SK-N-DZ (cell line): ENCODE measurements at places on chromosomes 3 and 15.

GRCh38 chr3:122502139-122502538, 12.6 kb downstream of the KPNA1 start:
- no peak for DNase-seq

DNA sequence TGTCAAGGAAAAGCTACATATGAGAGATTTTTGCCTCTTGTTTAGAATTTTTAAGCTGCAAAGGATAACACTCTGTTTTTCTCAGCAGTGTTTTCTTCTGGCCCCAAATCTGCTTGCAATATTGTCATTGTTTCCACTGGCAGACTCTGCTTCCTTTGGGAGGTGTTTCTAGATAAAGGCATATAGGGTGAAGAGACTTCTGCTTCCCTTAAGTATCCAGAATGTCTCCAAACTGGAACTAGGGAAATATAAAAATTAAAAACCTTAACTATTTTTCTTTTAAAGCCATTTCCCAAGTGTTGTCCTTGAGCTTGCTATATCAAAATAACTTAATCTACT, 225.8 kb downstream of the CGGBP1 start:
- DNase-seq = no peak

DNA sequence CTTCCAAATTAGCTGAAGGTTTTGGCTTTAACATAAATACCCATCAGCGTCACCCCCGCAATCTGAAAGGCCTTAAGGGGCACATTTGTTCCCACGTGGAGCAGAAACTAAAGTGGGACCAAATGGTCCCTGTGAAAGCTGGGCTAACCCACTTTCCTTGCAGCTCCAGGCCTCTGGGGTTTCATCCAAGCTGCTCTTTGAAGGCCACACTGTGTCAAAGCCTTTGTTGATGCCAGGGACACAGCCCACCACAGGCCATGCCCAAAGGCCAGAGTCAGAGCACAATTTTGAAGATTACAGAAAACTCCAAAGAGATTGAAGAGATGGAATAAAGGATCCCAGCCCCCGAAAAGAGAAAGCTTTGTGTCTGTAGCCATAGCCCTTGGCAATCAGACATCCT, 2.7 kb upstream of the ADPGK start:
- DNase-seq = no peak

GRCh38 chr3:10364806-10365205, 43.9 kb upstream of the SEC13 start:
- no peak for DNase-seq

DNA sequence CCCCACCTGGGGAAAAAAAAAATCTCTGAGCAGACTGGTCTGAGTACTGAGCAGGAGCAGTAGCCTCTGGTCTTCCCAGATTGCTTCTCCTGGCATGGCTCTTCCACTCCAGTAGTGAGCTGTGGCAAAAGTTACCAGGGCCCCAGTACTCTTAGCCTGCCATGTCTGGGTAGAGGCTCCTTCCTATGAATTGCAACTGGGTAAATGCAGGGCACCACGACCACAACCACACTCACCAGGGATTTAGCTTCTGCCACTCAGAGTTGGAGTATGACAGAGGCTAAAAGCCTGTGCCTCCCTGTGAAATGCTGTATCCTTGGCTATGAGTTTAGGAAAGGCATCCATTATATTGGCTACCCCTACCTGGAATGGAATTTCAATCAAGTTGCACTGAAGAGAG, 67.9 kb upstream of the CCDC54 start:
- no peak for DNase-seq

GRCh38 chr3:141346418-141346817, 21.9 kb upstream of the ZBTB38 start:
- no peak for DNase-seq

- DNase-seq = no peak
Observed at GRCh38 chr15:95880630-95881029, 449.9 kb upstream of the NR2F2 start.

GRCh38 chr3:19155375-19155774, 7.1 kb downstream of the KCNH8 start:
- no peak for DNase-seq

GRCh38 chr3:8532251-8532871, 30.7 kb downstream of the LMCD1 start:
- no peak for DNase-seq

DNA sequence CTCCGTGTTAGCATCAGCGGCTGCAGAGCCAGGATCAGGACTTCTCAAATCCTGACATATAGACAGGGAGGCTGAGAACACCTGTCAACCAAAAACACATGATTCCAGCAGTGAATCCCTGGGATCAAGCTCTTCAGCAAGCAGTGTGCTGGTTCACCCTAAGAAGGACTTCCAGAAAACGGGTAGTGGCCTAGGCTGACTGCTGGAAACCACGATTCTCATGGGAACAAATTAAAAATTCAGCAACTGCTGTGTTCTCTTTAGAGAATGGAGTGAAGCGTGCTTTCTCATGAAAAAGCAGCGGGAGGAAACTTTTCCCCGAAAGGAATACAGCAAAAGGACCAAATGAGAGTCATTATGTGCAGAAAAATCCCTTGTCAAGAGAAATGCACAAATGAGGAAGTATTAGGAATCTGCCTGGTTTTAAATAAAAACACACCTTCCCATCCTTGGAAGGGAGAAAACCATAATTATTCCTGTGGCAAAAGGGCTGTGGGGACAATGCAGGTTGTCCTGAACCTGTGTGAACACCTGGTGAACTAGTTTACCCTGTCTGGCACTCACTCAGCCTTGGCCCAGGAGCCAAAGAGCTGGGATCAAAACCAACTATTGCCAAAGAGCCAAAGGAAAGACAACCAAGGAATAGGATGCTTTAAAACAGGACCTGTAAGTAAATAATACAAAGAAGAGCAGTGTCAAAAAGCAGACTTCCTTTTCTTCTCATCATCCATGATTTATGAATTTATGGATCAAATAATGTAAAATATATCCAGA, 13.4 kb downstream of the IL12A start:
- DNase-seq = no peak

DNA sequence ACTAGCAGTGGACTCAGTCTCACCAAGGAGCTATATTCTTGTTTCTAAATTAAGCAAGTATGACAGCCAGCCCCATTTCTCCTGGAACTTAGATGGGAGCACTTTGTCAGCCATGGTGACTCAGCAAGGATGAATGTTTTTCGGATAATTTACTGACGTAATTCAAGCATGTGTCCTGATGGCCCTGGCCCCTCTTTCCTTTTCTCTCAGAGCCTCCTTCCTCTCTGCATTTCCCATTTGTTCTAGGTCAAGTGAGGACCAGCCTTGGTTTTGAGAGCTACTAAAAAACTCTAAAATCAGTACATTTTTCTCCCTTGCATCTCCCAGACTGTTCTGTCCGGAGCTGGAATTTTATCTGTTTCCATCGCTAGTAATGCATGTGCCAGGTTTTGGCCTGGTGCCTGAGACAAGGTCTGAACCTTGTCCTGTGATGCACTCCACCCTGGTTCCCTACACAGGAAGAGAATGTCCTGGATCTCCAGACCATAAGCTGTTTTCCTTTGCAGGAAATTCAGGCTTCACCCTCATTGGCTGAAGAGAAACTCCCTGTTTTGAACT, 256.6 kb upstream of the ROPN1 start:
- no peak for DNase-seq

- no peak for DNase-seq
Observed at GRCh38 chr15:78842519-78842918, 30.2 kb upstream of the MORF4L1 start.

DNA sequence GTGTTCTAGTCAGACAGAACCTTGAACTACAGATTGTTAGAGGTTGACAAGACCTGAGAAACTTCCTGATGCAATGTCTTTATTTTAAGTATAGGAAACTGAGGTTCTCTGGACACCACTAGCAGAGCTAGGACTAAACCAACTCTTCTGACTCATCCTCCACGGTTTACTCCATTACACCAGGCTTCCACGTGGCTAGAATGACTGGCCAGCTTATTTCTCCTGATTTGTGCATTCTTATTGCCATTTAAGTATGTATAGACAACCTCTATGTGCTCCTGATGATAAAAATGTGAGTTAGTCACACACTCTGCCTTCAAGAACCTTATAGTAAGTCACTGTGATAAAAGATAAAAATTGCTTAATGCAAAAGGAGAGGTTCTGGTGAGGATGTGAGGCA, 182.7 kb downstream of the MEX3B start:
- no peak for DNase-seq

- no peak for DNase-seq
Observed at GRCh38 chr3:5047764-5048419, 68.7 kb downstream of the BHLHE40 start.

- DNase-seq = no peak
Observed at GRCh38 chr3:27596334-27596841, 112.2 kb upstream of the SLC4A7 start.
